ENCODE measurements at places on chromosomes 16 and 17.
A peak's percentile ranks its signal among the peaks of the same experiment; 100 is the strongest.

DNA sequence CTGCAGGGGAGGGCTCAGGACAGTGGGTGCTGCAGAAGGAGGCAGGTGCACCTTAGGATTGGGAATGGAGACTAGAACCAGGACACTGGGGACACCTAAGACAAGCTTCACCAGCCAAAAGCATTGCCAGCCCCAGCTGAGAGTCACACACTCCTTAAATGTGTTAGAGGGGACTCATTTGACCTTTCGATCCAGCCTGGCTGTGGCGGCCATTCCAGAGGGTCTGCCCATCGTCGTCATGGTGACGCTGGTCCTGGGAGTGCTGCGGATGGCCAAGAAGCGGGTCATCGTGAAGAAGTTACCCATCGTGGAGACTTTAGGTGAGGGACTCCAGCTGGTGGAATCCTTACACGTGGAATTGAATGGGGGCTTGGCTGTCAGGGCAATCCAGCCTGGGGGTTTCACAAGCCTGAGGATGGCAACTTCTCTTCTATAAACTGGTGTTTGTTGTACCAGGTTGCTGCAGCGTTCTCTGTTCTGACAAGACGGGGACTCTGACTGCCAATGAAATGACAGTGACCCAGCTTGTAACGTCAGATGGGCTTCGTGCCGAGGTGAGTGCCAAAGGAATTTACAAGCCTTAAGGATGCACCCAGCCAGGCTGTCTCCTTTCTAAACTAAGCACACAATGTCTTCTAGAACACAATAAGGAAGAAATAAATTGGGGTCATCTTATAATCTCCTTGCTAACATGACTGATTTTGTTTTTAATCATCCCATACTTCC is 65.3 kb downstream of the MEAK7 start:
- no peak for DNase-seq

GRCh38 chr16:81633147-81633619 is 145.9 kb upstream of the PLCG2 start:
- DNase-seq: peak; percentile 10

DNA sequence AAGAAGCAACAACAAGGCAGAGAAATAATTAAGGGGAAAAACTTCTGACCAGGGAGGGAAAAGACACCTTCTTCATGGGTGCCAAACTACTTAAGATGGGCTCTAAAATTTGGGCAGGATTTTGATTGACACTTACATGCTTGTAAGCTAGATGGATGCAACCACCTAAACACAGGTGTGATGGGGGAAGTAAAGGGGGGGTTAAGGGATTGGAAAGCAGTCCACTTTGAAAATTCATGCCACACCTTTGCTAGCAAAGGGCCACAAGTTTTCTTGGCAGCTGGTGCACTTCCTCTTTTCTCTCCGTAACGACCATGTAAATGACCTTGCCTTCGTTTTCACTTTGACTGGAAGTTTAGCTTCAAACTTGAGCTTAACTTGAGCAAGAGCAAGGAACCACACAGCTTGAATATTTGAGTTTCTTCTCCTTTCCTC is 14.3 kb upstream of the PRKAR1A start:
- DNase-seq: no peak

GRCh38 chr17:60079401-60080243 is 901 bp upstream of the HEATR6 start:
- DNase-seq: no peak

- no peak for DNase-seq
Measured at GRCh38 chr17:72373910-72374741, 253.3 kb downstream of the SOX9 start.

DNA sequence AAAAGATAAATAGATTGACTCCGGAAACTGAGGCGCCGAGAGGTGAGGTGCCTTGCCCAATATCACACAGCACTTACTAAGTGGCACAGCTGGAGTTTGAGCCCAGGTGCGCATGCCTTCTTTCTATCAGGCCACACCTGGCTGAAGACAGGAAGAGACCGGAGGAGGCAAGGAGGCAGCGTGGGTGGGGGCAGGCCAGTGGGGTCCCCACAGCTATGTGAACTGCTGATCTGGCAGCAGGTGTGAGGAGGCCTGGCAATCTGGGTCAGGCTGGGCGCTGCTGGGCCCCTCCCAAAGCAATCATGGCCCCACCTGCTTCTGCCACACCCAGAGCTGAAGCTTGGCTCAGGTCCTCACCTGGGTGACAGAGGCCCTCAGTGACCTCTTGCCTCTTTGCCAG is 1.9 kb upstream of the GDPD3 start:
- DNase-seq: no peak

DNA sequence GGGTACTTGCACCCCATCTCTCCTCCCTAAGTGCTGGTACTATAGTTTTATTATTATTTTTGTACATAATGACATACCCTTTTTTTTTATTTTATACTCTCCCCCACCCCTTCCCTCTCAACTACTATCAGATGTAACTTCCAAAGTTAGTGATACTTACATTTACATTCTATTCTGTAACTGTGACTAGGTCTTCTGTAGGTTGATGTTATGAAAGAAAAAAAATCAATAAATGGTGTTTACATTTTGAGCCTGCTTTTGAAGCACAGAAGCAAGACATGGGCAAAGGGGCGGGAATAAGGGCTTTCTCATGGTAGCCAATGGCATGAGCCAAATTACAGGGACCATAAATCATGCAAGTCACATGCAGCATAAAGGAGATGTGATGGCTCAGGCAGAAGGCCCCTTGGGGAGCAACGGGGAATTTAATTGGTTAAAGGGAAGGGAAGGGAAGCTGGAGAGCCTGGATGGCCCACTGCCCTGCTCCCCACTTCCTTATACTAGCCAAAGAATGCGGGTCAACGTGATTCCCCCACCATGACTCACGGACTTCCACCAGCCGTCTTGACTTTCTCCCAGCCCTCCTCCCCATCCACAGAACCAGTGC is 2.4 kb upstream of the ACSF2 start:
- DNase-seq: no peak

- DNase-seq: no peak
Measured at GRCh38 chr17:4735876-4736651, 3.6 kb upstream of the ZMYND15 start.

GRCh38 chr17:5775098-5775497 is 190.8 kb upstream of the NLRP1 start:
- no peak for DNase-seq

DNA sequence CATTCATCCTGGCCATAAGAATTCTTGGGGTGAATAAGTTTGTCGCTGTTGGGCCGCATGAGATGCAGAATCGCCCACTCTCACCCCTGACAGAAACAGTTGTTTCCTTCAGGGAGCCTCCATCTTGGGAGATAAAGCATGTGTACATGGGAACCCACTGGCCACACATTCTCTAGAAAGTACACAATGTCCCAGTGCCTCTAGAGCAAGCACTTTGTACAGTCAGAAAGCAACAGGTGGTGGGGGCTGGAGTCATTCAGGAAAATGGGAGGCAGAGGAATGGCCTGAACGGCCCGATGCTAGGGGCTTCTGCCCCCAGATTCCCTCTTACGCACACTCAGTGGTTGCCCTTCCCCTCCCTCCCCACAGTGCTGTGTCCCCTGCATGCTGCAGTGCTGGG is 16.1 kb downstream of the ACE start:
- DNase-seq: no peak

DNA sequence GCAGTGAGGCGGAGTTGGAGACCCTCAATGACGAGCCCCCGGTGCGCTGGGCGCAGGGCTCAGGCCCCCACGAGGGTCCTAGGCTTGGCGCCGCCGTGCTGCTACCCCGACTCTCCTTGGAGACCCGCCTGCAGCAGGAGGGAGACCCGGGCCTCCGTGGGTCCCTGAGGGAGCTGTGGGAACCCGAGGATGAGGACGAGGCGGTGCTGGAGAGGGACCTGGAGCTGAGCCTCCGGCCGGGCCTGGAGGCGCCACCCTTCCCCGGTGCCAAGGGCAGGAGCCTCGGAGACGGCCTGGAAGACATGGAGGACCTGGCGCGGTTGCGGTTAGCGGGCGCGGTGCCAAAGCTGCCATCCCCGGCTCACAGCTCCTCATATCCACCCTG is 2.3 kb downstream of the MYO15B start:
- no peak for DNase-seq

- no peak for DNase-seq
Measured at GRCh38 chr16:58042886-58043515, 17.4 kb downstream of the MMP15 start.

- no peak for DNase-seq
Measured at GRCh38 chr16:396605-397004, 394 bp upstream of the NME4 start.

GRCh38 chr17:14922411-14922810 is 342.7 kb downstream of the PMP22 start:
- DNase-seq: no peak

DNA sequence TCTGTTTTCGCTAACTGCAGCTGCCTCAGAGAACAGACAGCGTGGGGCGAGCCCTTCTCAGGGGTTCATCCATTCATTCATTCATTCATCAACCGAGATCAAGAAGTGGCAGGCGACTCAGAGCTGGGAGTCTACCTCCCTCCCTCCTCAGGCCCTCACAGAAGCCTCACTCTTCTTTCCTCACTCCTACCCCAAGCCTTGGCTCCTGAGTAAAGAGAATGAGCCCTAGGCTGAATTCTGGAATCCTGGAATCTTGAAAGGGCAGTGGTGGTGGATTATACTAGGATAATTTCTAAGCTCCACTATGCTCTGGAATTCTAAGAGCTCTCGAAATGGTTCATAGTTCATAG is 2.3 kb upstream of the DLX3 start:
- no peak for DNase-seq

GRCh38 chr16:89408315-89408714 is 82.0 kb downstream of the ANKRD11 start:
- no peak for DNase-seq

DNA sequence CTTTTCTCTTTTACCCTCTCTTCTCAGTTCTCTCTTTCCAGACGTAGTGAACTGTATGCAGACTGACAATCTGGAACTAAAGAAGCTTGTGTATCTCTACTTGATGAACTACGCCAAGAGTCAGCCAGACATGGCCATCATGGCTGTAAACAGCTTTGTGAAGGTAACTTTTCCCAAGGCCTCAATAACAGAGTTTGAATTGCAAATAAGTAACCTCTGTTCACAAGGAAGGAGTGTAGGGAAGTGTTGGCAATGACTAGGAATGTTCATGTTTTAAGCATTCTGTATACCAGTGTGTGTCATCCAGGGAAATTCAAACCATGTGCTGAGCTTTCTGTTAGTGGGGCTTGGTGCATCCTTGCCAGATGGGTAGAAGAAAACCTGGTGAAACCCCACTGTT is 18.6 kb downstream of the AP2B1 start:
- DNase-seq: no peak

GRCh38 chr16:4913130-4913773 is 23.7 kb downstream of the PPL start:
- no peak for DNase-seq

DNA sequence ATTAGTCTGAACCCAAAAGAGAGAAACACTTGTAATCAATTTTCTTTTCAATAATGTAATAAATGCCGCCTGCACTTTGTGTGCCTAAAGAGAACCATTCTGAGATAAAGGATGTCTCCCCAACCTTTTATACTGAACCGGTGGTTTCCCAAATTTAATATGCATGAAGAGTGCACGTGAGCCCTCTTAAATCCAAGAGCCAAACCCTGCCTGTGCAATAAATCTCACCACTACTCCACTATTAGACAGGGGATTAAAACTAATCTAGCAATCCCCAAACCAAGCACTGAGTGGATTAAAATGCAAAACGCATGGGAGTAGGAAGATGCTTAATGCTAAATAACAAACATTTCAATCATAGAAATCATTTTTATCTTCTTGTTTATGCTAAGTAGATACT is 351.0 kb upstream of the PSMD7 start:
- DNase-seq: no peak

GRCh38 chr16:73608911-73609310 is 561.0 kb upstream of the ZFHX3 start:
- no peak for DNase-seq

GRCh38 chr16:69483611-69484010 is 59.2 kb downstream of the CYB5B start:
- no peak for DNase-seq

DNA sequence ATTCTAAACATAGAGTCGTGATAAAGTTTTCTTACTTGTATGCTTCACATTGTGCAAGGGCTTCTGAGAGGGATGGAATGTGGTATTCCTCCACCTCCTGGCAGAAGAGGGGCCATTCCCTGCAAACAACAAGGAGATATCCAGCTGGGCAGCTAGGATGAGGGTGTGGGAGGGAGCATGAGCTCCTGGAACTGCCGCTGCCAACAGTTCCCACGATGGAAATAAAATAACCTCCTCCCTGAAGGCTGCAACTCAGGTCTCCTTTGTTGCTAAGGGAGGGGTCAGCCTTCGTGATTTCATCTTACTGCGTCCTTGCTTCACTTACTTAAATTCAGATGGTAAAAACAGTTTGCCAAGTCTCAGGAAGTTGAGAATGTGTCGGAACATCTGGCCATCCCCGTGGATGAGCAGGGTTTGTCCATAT is 15.6 kb downstream of the PLEKHG4 start:
- no peak for DNase-seq

- DNase-seq: no peak
Measured at GRCh38 chr17:46832331-46832821, 13.9 kb upstream of the WNT3 start.

DNA sequence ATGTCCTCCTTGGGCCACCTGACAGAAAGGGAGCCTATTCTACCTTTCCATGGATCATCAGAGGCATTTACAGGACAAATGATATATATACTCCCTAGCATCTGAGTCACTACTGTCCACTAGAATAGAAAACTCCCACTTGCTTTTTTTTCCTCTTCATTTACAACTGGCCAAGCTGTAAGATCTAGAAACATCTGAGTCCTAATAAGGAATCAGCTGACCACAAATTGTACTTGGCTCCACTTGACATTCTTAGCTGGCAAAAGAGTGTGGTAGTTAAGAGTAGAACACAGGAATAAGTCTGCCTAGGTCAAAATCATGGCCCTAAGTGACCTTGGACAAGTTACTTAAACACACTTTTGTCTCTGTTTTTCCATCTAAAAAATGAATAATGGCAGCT is 5.2 kb downstream of the RUSF1 start:
- DNase-seq: no peak

GRCh38 chr17:81801327-81801726 is 2.6 kb upstream of the GCGR start:
- DNase-seq: no peak
